ENCODE measurements at places on chromosomes 3 and 15.

- no peak for DNase-seq
These were observed 124.6 kb downstream of the FOXB1 start for GRCh38 chr15:60128710-60129109.

GRCh38 chr3:175240921-175241320 is 381.8 kb downstream of the NAALADL2 start:
- no peak for DNase-seq

GRCh38 chr3:13582366-13583250 is 33.7 kb downstream of the FBLN2 start:
- DNase-seq = no peak

DNA sequence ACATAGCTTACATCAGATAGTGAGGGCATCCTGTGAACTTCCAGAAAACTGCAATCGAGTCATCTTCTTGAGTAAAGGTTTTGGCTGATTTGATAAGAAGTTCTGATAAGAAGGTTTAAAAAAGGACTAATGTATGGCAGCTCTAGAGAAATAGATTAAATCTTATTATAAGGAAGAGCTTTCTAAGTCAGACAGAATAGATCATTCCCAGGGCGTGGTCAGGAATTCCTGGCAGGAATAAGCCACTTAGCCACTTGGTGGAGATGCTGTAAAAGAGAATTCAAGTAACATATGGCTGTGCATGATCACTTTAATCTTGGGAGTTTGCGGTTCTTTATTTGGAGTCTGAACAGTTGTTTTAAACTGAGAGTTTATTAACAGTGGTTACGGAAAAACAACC is 17.4 kb downstream of the PGBD4 start:
- DNase-seq = peak; percentile 40

DNA sequence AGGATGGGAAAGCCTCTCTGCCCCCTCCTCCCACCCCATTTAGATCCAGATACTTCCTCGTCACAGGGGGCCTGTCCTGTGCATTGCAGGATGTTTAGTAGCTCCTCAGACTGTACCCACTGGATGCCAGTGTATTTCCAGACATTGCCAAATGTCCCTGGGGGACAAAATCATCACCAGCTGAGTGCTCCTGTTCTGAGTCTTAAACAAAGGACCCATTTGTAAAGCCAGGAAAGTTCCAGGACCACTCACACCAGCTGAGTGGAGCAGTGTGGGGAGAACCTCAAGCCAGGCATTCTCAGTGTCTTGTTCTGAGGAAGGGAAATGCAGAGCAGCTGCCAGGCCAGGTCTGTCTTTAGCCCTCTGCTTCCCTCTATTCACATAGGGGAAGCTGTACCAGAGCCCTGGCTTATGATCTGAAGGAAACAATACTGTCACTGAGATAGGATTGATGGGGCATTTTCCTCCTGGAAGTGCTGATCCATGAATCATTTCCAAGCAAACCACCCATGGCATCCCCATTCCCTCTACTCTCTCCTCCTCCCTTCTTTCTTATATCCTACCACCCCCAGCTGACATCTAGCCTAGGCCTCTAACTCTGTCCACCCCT is 67.4 kb upstream of the MEX3B start:
- DNase-seq = peak; percentile 71

GRCh38 chr3:57069503-57069902 is 9.0 kb downstream of the SPATA12 start:
- DNase-seq = no peak

- no peak for DNase-seq
These were observed 238.7 kb upstream of the HES1 start for GRCh38 chr3:193897288-193897687.

GRCh38 chr3:72266016-72266370 is 481.0 kb upstream of the PROK2 start:
- no peak for DNase-seq

- no peak for DNase-seq
These were observed 3.3 kb downstream of the CAND2 start for GRCh38 chr3:12799525-12800440.

DNA sequence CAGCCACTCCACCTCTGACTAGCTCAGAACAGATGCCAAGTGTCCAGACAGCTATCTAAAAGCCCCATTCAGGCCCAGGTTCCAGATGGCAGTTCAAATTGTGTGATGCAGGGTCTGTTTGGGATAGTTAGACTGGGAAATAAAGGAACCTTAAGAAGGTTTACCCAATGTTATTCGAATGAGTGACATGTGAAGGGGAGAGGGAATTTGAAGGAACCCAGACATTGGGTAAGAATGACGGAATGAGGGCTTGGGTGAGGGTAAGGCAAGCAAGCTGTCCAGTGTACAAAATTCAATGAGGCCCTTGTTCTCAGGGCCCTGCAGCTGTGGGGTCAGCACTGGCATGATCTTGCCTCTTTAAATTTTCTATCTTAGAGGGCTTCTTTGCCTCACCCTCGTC is 34.1 kb downstream of the ATP13A5 start:
- no peak for DNase-seq

DNA sequence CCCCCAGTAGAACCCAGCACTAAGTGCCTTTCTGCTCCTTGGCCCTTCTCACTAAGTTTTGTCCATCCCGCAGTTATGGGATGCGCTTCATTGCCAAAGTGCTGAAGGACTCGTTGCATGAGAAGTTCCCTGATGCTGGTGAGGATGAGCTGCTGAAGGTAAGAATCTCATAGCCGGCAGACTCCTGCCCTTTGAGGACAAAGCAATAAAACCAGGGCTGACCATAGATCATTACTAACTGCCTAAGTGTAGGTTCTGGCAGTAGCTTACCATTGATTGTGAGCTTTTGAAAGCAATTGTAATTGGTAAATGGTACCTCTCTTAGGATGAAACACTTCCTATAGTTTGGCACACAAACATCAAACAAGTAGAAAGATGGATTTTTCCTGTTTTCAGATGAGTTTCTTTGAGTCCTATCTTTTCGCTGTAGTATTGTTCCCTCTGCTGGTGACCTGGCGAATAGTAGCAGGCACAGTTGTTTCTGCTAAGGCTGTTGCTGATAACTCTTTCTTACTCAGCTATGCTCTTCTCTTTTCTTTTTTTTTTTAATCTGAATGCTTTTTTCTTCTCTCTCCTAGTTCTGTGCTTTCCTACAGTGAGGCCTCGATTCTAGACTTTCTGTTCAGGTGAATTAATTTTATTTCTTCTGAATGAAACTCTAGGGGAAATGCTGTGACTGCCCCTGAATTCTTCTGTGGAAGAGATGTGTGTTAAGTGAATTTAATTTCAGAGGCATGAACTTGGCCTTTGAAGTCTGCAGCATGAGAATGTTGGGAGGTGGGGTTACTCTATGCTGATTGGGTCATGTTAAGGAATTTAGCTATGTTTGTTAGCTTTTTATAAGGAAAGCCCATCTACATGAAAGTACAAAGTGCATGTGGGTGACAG is 47.4 kb upstream of the CRTC3 start:
- peak; percentile 47 for DNase-seq

- peak; percentile 87 for DNase-seq
These were observed 23.3 kb downstream of the ANAPC13 start for GRCh38 chr3:134462331-134462941.

DNA sequence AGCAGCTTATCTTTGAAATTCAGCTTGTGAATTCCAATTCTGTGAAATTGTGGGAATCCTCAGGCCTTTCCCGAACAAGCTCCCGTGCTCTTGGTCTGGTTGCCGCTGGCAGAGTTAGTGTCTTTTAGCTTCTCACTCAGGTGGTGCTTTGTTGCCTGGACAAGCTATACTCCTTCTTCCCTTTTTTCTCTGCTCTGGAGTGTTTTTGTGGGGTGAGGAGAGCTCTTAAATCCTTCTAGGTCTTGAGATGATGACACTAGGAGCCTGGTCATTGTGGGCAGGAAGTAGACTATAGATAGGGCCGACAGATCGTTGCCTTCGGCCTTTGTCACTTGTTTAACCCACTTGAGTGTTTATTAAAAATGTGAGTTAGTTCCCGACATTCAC is 93.8 kb downstream of the SLCO3A1 start:
- DNase-seq = no peak

DNA sequence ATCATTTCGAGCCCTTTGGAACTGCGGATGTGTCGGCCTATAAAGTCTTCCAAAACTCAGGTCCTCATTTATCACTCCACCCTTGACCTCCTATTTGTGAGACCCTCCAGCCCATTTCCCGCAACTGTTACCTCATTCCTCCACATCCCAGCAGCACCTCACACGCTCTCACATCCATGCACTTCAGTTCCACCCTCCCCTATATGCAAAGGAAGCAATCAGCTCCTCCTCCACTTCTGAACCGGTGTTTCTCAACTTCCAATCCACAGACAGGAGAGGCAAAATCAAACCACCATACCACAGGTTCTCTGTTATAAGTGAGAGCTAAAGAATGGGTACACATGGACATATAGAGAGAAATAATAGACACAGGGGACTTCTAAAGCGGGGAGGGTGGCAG is 36.7 kb upstream of the MECOM start:
- no peak for DNase-seq

DNA sequence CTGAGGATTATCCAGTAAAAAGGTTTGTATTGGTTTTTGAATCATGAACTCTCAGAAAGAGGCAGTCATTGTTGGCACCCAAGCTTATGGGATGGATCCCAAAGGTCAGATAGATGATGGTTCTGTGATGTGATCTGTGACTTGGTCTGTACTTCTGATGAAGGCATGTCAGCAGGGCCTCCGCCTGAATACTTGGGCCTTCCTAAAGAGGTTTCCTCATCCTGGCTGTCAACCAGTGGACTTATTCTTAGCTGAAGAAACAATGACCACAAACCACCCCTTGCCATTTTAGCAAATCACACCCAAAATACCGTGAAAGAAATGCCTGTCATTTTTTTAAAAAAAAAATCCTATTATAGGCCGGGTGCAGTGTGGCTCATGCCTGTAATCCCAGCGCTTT is 48.2 kb upstream of the SLC9A9 start:
- DNase-seq = peak; percentile 12

GRCh38 chr15:88918738-88919137 is 5.6 kb upstream of the MFGE8 start:
- DNase-seq = peak; percentile 98

GRCh38 chr3:139518306-139518705 is 21.2 kb downstream of the RBP1 start:
- DNase-seq = no peak

DNA sequence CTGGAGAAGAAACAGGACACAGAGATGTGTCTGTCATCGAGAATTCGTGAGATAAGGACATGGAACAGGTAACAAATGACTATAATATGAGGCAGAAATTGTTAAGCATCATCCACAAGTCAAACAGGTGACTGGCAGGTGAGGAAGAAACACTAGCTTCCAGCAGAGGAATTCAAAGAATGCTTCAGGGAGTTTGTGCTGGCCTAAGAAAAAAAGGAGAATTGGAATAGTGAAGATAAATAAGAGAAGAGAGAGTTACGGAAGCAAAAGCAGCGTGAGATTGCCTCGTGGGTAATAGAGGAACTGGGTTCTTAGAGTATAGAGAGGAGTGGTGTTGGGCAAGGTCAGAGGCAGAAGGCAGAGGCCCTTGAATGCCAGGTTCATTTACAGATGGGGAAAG is 22.9 kb upstream of the FGF12 start:
- DNase-seq = no peak

- DNase-seq = no peak
These were observed 197.0 kb downstream of the KLF13 start for GRCh38 chr15:31523655-31524049.

DNA sequence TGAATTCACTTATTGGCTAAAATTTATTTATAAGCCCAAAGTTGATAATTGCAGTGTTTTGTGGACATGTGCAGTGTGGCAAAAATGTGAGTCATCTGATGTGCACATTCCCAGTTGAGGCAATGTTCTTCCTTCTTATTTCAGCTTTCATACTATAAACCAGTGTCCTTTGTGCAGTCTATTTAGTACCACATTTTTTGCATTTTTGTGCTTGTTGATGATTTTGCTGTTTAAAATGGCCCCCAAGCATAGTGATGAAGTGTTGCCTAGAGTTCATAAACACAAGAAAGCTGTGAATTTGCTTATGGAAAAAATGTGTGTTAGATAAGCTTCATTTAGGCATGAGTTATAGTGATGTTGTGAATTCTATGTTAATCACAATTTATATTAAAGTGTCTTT is 19.4 kb upstream of the IL20RB start:
- DNase-seq = peak; percentile 57

DNA sequence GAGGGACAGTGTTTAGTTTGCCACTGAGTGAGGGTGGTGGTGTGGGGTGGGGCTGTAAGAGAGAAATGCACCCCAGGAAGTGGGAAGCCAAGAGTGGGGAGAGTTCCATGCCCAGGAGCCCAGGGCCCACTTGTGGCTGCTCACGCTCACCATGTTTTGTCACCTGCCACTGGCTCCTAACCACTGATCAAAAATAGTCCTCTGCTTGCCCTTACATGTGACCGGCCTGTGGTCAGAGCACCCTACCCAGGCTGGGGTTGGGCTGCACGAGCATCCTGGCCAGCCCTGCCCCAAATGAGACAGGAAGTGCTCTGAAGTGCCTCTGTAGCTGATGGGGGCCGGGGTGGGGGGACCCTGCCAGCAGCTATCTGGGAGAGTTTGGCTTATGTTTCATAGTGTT is 216.3 kb downstream of the RPLP1 start:
- DNase-seq = no peak

- DNase-seq = no peak
These were observed 41.1 kb downstream of the PIK3R4 start for GRCh38 chr3:130705501-130705900.

- peak; percentile 63 for DNase-seq
These were observed 241.1 kb downstream of the WNT5A start for GRCh38 chr3:55246033-55246432.

DNA sequence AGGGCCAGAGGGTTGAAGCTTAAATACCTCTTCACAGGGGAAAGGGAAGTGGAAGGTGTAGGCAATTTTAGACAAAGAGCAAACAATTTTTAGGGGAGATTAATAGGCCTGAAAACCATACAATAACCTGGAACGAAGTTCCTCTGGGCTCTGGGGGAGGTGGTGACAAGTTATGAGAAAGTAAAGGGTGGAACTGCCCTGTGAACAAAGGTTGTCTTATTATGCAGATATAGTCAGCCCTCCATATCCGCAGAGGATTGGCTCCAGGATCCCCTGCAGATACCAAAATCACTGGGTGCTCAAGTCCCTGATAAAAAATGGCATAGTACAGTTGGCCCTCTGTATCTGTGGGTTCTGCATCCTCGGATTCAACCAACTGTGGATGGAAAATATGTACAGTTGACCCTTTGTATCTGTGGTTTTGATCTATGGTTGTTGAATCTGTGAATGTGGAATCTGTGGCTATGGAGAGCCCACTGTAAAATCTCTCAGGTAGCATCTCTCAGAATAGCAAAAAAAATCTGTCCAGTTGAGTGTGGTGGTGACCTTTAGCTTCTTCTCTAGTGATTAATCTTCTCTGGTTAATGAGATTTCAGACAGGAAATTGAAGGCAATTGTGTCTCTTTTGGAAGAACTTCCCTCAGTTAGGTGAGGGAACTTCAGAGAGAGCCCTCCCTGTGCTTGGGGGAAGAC is 40.2 kb downstream of the CLEC3B start:
- DNase-seq = no peak

- DNase-seq = no peak
These were observed 7.3 kb downstream of the FBLN2 start for GRCh38 chr3:13556207-13556606.

Data from fibroblast of upper back skin (primary cell).